ENCODE measurements at places on chromosomes 4 and X.
A peak's percentile ranks its signal among the peaks of the same experiment; 100 is the strongest.

DNA sequence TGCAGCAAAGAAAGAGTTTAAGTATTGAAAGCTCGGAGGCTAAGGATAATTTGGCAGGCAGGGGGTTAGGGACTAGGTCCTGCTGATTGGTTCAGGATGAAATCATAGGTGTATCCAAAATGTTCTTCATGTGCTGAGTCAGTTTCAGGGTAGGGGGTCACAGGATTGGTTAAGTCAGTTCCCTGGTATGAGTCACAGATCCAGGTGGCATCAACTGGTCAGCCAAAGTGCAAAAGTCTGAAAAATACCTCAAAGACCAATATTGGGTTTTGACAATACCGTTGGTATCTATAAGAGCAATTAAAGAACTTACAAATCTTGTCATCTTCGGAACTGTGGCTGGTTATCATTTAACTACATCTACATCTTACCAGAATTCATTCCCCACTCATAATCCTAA, 25.6 kb upstream of the PRDM8 start:
- no peak for DNase-seq

- no peak for DNase-seq
These were observed 879.2 kb upstream of the INTU start for GRCh38 chr4:126753592-126753991.

- DNase-seq = no peak
These were observed 597.7 kb downstream of the MID1IP1 start for GRCh38 chrX:39398963-39399261.

DNA sequence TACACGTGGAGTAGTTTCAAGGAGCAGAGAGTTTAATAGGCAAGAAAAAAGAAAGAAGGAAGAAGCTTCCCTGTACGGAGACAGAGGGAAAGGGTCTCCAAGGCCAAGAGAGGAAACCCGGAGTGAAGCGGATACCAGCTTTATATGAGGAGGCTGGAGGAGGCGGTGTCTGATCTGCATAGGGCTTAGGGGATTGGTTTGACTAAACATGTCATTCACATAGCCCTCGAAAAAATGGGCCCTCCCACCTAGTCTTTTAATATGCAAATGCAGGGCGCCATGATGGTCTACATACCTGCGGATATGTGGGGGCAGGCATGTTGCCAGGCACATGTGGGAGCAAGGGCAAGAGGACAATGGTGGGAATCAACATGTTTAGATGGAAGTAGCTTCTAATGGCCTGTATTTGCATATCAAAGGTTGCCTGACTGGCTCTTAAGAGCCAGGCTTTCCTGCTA, 103.1 kb upstream of the UGT8 start:
- no peak for DNase-seq

- DNase-seq = no peak
These were observed 1147.6 kb upstream of the PCDH10 start for GRCh38 chr4:132001542-132001941.

GRCh38 chr4:85869181-85869580, 394.2 kb downstream of the ARHGAP24 start:
- no peak for DNase-seq

- no peak for DNase-seq
These were observed 195.7 kb downstream of the SHROOM3 start for GRCh38 chr4:76630741-76631140.

- no peak for DNase-seq
These were observed 1.5 kb downstream of the JAKMIP1 start for GRCh38 chr4:6198768-6199421.

- DNase-seq = no peak
These were observed 81.7 kb downstream of the AFAP1 start for GRCh38 chr4:7857993-7858392.

GRCh38 chrX:55758033-55758432, 40.5 kb downstream of the RRAGB start:
- no peak for DNase-seq

GRCh38 chr4:88308587-88308986, 24.2 kb upstream of the PPM1K start:
- DNase-seq = no peak

DNA sequence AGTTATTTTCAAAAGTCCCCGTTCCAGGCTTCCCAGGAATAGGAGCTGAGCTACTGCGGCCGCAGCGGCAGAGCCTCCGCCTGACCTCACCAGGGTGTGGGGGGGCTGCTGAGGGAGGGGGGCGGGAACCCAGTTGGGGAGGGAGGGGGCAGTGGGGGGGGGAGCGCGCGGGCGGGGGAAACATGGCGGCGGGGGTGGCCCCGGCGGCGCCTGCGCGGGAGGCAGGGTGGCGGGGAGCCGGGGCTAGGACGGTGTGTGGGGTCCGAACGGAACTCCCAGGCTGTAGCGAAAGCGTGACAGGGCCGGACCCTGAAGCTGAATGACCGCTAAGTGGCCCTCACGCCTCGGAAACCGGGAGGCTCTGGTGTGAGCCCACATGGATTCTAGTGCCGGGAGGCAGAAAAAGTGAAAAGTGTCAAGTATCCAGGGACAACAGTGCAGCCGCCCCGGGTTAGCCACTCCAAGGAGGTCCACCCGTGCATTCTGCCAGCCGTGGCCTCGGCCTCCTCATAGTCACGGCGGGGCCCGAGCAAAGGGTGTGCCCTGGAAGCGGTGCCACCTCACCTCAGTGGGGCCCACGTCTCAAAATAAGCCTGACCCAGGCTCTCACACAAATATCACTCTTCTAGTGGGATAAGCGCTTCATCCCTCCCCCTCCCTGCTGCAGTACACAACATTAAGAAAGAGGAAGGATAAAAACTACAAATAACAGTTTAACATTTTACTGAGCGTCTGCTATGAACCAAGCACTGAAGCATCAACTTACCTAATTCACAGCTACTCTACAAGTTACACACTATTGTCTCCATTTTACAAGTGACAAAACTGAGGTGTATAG, at the start of gene KLHL13:
KLHL13 (minus strand) TSS at position 98 of the 838 bp plus-strand sequence. CDS start 88,337 bp downstream, outside the sequence.
- DNase-seq = peak; percentile 17

DNA sequence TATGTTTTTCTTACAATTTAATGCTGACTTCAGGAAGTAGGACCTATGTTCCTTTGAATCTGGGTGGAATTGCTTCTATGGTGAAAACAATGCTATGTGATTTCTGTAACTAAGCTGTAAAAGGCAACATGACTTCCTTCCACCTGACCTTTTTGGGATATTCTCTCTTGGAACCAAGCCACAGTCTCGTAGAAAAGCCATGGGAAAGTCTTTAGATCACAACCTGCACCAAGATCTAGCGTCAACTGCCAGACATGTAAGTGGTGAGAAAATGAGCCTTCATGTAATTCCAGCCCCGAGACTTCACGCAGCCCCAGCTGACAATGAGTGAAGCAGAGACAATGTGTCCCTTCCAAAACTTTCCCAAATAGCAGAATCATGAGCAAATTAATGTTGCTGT, 297.0 kb upstream of the DCAF8L1 start:
- DNase-seq = no peak

- no peak for DNase-seq
These were observed 21.5 kb downstream of the VBP1 start for GRCh38 chrX:155237719-155238118.

GRCh38 chr4:27148211-27148895, 287.7 kb downstream of the STIM2 start:
- DNase-seq = no peak
